ENCODE measurements at places on chromosomes 7 and 10. TPM values are rescaled to one million over a fixed set of nuclear protein-coding genes. Genes with fewer than 3 reads are reported as not detected.

PKD2L1 gene
- not detected for total RNA-seq

TBX20 gene
- total RNA-seq = not detected

PNLIP gene
- total RNA-seq = not detected

TMEM270 gene
- total RNA-seq = not detected

ADCYAP1R1 gene
- total RNA-seq = 0.18 TPM

CALHM3 gene
- total RNA-seq = not detected

EBLN1 gene
- not detected for total RNA-seq

DEPP1 gene
- total RNA-seq = 48.9 TPM

CRHR2 gene
- total RNA-seq = not detected

C7orf25 gene
- total RNA-seq = 4.8 TPM

ITIH5 gene
- total RNA-seq = 3.4 TPM

GPR15LG gene
- total RNA-seq = 132 TPM

PI4K2A gene
- total RNA-seq = 21.4 TPM

DLX6 gene
- total RNA-seq = not detected

ZNF727 gene
- total RNA-seq = 0.22 TPM

LRRC17 gene
- 2.5 TPM for total RNA-seq

USP6NL gene
- total RNA-seq = 28.8 TPM

OR2A1 gene
- total RNA-seq = not detected

KIAA1549 gene
- 2.1 TPM for total RNA-seq

ELN gene
- total RNA-seq = 24.0 TPM

NME8 gene
- not detected for total RNA-seq

ASB10 gene
- not detected for total RNA-seq

BAIAP2L1 gene
- 18.5 TPM for total RNA-seq

PDE6C gene
- not detected for total RNA-seq

WNT16 gene
- 0.29 TPM for total RNA-seq

OR2A5 gene
- not detected for total RNA-seq

IFIT1 gene
- 0.61 TPM for total RNA-seq

OR2A42 gene
- not detected for total RNA-seq

MEOX2 gene
- 0.19 TPM for total RNA-seq

AGR2 gene
- total RNA-seq = 1.6 TPM

PNLIPRP3 gene
- total RNA-seq = 1.9 TPM

PDGFA gene
- 5.1 TPM for total RNA-seq

ACTL6B gene
- not detected for total RNA-seq

NUTM2A gene
- 0.61 TPM for total RNA-seq

AMZ1 gene
- total RNA-seq = not detected

NAT16 gene
- not detected for total RNA-seq

CPED1 gene
- 1.1 TPM for total RNA-seq

GRM3 gene
- not detected for total RNA-seq

HKDC1 gene
- 0.19 TPM for total RNA-seq

SPDYE6 gene
- total RNA-seq = not detected

PRTFDC1 gene
- 2.2 TPM for total RNA-seq

CUBN gene
- total RNA-seq = 0.15 TPM

ZNF425 gene
- total RNA-seq = 1.8 TPM

NUDT1 gene
- 37.5 TPM for total RNA-seq

DOCK4 gene
- total RNA-seq = 14.0 TPM

RAMP3 gene
- total RNA-seq = 7.1 TPM

ENTPD1 gene
- 10.3 TPM for total RNA-seq

CDHR1 gene
- 13.4 TPM for total RNA-seq

NCAPG2 gene
- 23.1 TPM for total RNA-seq

ITPRID1 gene
- total RNA-seq = not detected

SKIDA1 gene
- 0.57 TPM for total RNA-seq

MMP21 gene
- total RNA-seq = not detected

TMEM225B gene
- 0.57 TPM for total RNA-seq

ITPRIP gene
- total RNA-seq = 61.6 TPM
